ENCODE measurements at places on chromosomes 5 and 9.

DNA sequence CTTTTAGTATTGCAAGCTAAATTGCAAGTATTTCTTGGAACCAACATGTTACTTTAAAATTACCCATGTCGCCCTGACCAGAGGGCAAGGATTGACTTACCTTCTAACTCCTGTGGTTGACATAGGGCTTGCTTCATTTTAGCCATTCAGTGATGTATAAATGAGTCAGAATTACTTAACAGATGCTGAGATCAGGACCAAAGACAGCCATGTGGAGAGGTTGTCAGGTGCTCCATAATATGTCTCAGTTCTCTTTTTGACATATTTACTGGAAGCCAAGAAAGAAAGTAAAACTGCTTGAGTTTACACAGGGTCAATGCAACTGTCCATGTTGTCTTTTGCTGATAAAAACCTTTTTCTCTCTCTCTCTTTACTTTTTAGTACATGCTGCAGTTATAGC, 33.2 kb downstream of the F2RL2 start:
- no peak for DNase-seq

- DNase-seq: no peak
These were observed 26.2 kb upstream of the HMCN2 start for GRCh38 chr9:130239363-130239695.

- DNase-seq: no peak
These were observed 5.8 kb upstream of the ENTPD8 start for GRCh38 chr9:137446851-137447471.

GRCh38 chr5:52648726-52649125, 139.0 kb upstream of the ITGA1 start:
- DNase-seq: no peak

DNA sequence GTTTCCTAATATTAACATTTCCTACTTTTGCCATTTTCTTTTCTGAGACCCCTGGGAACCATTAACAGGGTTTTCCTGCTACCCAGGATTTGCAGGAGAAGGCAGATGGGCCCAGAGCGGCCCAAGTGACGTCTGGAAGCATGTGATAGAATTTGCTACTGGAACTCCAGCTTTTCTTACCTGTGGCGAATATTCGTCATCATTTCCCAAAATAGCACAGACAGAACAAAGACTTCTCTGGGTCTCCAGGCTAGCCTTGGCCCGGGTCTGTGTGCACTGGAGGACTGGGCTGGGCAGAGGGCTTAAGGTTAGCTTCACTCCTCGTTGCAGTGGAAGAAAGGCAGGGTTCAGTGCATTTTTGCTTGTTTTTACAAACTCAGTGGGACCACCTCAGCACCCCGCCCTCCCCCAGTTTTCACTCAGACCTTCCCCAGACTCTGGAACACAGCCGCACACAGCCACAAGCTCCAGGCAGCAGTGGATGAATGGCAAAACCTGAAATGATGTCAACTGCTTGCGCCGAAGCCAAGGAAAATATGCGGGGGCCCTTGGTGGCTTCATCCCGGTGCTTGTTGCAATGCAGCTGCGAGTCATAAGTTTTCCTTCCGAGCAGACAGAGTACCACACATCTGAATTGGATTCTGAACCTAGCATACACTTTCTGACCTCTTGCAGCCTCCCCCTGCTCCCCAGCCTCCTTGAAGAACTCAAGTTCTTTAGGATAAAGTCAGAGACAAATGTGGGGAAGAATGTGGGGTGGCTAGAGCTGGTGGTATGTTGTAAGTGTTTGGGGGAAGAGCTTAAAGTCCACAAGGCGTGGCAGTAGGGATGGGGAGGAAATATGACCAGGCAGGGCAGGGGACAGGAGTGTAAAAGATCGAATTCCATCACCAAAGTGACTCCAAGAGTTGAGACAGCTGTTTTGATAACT, 586.0 kb downstream of the CCDC171 start:
- DNase-seq: no peak

DNA sequence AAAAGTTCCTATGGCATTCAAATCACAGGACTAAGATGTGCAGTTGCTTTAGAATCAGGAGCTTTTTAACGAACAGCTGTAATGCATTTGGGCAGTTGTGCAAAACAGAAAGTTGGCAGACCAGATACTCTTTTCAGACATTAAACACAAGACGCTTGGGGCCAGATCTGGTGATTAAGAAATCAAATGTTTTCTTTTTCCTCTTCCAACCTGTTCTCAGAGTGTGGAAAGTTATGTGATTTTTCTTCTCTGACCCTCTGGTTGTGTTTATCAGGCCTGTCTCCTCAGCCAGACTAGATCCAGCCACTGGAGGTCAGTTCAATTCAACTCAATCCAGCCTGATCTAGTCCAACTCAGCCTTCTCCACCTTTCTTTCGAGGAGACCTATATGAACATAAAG, 298.5 kb upstream of the PCSK5 start:
- DNase-seq: no peak

Data from Panc1 (cell line).